ENCODE measurements at places on chromosomes 1 and 21. TPM values are rescaled to one million over a fixed set of nuclear protein-coding genes. Genes with fewer than 3 reads are reported as not detected.

The MARK1 gene
- 1.7 TPM for total RNA-seq

The SLAMF8 gene
- total RNA-seq, result not detected

The CFHR4 gene
- total RNA-seq, result not detected

The CTTNBP2NL gene
- 19.4 TPM for total RNA-seq

The DMBX1 gene
- total RNA-seq, result not detected

The KRTAP13-2 gene
- total RNA-seq, result not detected

The S100B gene
- total RNA-seq, result not detected
